ENCODE measurements at places on chromosomes 4 and X.

DNA sequence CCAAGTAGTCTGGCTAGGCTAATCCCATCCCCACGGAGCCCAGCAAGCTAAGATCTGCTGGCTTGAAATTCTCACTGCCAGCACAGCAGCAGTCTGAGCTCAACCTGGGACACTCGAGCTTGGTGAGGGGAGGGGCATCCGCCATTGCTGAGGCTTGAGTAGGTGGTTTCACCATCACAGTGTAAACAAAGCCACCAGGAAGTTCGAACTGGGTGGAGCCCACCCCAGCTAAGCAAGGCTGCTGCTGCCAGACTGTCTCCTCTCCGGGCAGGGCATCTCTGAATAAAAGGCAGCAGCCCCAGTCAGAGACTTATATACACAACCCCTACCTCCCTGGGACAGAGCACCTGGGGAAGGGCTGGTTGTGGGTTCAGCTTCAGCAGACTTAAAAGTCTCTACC lies 639.6 kb downstream of the IQCM start:
- no peak for DNase-seq

DNA sequence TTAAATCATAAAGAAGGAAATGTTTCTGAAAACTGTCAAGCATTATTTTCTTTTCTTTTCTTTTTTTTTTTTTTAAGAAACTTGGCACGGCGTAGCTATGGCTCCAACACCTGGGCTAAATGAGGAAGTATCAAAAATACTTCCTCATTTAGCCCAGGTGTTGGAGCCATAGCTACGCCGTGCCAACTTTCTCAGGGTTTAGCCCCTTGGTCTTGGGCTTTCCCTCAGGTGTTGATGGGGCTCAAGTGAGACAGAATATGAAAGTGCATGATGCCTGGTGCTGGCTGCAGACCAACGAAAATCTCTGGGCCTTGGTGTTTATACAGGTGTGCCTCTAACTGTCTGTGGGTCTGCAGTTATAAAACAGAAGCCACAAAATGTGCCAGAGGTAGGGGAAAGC lies 132.7 kb downstream of the ARHGAP24 start:
- DNase-seq = peak; percentile 93

DNA sequence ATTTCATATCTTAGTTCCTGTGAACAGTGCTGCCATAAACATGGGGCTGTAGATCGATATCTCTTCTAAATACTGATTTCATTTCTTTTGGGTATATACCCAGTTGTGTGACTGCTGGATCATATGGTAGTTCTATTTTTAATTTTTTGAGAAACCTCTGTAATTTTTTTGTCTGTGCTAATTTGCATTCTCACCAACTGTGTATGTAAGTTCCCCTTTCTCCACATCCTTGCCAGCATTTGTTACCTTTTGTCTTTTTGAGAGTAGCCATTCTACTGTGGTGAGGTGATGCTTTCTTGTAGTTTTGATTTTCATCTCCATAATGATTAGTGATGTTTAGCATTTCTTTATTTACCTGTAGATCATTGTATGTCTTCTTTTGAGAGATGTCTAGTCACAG lies 2086.5 kb upstream of the TENM3 start:
- DNase-seq = no peak

GRCh38 chrX:24131476-24131875 lies 18.1 kb upstream of the ZFX start:
- DNase-seq = no peak

- DNase-seq = no peak
These were observed 213.3 kb upstream of the MAB21L2 start for GRCh38 chr4:150368667-150369066.

- DNase-seq = no peak
These were observed 443.6 kb downstream of the UBE2NL start for GRCh38 chrX:144327495-144327894.

- no peak for DNase-seq
These were observed 293.4 kb downstream of the BMPR1B start for GRCh38 chr4:95050980-95051701.
